ENCODE measurements at places on chromosomes 11 and 22.

DNA sequence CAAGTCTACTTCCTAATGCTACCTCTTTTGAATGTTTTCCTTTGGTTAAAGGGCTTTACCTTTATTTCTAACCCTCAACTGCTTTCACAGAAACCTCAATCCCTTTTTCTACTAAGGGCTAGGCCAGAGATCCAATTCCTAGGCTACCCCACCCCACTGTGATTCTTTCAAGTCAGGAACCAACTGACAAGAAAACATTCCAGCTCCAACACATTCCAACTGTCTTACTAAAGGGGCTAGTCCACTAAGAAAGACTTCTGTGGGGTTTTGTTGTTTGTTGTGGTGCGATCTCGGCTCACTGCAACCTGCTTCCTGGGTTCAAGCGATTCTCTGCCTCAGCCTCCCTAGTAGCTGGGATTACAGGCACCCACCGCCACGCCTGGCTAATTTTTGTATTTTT is 151.3 kb downstream of the APOL5 start:
- peak; percentile 8 for DNase-seq

GRCh38 chr22:35785181-35785923 is 67.7 kb downstream of the APOL5 start:
- DNase-seq: no peak

- DNase-seq: no peak
Observed at GRCh38 chr11:350723-351255, 18.5 kb upstream of the B4GALNT4 start.

DNA sequence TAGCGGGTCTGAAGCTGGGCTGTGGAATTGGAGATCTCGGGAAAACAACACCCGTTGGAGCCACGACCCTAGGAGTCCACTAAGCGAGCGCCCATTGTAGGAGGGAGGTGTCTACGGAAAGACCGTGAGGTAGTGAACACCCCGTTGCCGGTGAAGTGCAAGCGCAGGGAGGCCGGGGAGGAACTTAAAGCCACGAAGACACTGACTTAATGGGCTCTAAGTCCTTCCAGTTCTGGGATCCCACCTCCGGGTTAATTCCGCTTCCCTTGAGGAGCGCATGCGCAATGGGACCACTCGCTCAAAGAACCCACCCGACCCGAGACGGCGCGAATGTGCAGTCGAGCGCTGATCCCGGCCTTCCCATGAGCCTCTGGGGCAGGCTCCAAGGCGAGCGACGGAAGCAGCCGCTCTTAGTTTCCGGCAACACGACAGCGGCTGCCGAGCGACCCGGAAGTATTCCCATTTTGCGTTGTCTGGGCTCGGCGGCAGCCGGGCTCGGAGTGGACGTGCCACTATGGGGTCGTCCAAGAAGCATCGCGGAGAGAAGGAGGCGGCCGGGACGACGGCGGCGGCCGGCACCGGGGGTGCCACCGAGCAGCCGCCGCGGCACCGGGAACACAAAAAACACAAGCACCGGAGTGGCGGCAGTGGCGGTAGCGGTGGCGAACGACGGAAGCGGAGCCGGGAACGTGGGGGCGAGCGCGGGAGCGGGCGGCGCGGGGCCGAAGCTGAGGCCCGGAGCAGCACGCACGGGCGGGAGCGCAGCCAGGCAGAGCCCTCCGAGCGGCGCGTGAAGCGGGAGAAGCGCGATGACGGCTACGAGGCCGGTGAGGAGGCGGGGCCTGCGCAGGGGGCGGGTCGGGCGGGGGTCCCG is at the start of gene SART1:
TSS of gene SART1 (plus strand) at position 468 of the 874 bp plus-strand sequence. CDS start at position 515, 47 bp downstream.
- DNase-seq: peak; percentile 97

- DNase-seq: peak; percentile 39
Observed at GRCh38 chr22:27207907-27208306, 550.5 kb downstream of the MIAT start.

GRCh38 chr11:58629857-58630256 is 7.4 kb downstream of the CNTF start:
- peak; percentile 71 for DNase-seq

GRCh38 chr22:28379951-28380350 is 299.7 kb downstream of the TTC28 start:
- no peak for DNase-seq

DNA sequence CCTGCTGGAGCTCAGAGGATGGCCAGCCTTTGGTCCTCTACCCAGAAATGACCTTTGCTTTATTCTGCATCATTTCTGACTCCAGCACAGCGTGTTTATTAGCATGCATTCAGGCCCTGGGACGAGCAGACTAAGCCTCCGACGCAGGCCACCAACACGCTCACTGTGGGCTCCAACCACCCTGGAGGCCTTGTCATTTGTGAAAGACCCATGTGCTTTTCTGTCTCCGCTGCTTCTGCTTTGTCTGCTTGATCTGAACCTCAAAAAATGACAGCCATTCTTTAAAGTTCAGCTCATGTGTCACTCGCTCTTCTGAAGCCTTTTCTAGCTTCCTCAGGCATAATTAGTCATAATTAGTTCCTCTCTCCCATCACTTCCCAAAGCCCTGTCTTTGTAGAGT is 109.1 kb upstream of the TIMP3 start:
- no peak for DNase-seq

DNA sequence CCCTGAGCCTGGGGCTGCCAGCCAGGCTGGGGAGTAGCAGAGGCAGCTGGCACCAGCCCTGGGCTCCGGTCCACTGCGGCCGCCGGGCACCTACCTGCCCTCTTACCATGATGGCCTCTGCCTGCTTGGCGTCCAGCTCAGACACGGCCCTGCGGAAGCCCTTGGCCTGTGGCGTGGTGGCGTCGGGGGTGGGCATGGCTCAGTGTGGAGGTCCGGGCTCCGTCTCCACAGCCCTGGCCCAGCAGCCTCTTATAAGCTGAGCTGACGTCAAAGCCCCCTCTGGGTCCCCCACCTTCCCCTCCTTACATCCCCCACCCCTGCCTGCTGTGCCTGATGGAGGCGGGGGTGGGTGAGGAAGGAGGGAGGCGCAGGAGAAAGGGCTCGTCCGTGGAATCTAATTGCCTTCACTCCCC is at the start of gene TH:
TSS of gene TH (minus strand) at position 225 of the 413 bp plus-strand sequence. CDS start at position 196, 29 bp downstream.
- DNase-seq: no peak

GRCh38 chr11:2275334-2276279 is 5.2 kb upstream of the ASCL2 start:
- no peak for DNase-seq

GRCh38 chr11:123135863-123136446 is 59.1 kb downstream of the CLMP start:
- no peak for DNase-seq

- DNase-seq: no peak
Observed at GRCh38 chr11:83990160-83990733, 704.1 kb upstream of the CCDC90B start.

GRCh38 chr11:128239306-128239705 is 348.1 kb downstream of the ETS1 start:
- DNase-seq: no peak

DNA sequence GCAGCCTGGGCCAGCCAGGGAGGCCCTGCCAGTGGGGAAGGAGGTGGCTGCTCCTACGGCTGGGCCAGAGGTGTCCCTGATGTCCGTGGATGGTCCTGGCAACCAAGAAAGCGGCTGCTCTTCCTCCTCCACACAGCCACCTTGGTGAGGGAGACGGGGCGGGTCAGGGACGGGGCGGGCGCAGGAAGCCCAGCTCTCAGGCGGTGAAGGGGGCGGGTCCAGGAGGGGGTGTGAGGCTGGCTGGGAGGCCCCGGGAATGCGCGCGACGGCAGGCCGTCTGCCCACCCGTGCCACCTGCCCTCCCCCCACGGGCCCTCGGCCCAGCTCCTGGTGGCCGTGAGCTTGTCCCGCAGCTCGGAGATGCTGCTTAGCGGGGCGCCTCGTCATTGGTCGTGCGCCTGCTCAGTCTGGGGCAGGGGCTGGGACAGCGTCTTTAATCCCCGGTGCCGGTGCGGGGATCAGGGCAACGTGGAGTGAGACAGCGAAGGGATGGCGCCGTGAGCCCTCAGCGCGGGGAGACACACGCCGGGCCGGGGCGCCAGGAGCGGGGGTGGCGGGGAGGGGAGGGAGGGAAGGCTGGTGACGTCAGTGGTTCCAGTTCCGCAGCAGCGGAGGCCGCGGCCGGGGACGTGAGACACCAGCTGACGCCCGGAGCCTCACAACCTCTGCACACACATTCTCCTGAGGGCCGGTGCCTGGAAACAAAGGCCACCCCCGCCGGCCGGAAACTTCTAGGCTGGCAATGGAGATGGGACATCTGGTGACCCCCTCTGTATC is 6.7 kb upstream of the BRSK2 start:
- peak; percentile 79 for DNase-seq

- no peak for DNase-seq
Observed at GRCh38 chr22:37498289-37498909, 12.2 kb upstream of the MFNG start.

DNA sequence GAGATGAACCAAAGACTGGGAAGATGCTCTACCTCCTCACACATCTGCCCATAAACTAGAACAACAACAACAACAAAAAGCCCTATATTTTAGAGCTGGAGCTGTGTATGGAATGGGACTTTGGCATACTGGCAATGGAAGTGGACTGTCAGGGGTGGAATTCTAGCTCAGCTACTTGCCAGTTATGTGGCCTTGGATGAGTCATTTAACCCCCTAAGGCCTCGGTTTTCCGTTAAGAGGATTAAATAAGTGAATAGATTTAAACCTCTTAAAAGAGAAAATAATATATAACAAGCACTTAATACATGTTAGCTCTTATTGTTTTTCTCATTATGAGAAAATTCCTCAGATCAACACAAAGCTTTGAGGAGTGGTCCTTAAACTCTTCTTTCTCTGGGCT is 195.0 kb downstream of the KIF18A start:
- DNase-seq: peak; percentile 36

GRCh38 chr11:11806586-11806985 is 35.2 kb upstream of the USP47 start:
- DNase-seq: no peak

- DNase-seq: peak; percentile 32
Observed at GRCh38 chr11:10481560-10482349, 26.7 kb downstream of the AMPD3 start.

DNA sequence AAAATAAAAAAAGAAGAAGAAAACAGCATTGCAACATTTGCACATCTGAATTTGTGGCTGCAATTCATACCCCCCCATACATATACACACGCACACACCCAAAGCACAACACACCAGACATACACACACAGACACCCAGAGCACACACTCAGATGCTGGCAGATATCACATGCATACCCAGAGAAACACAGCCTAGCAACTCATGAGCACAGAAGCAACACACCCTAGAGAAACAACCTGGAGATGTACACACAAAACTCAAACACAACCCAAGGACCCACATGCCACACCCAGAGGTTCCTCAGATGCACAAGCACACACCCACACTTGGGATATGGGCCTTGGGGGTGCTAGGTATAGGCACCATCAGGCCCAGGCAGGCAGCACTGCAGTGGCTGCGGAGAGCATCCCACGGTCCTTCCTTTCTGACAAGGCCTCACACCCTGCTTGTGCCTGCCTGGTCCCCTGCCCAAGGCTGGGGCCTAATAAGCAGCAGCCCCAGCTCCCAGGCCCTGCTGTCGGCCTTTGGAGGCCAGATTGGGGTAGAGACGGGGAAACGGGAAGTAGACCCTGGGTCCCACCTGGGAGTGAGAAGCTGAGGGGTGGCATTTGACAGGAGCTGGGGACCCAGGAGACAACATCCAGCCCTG is 3.1 kb downstream of the CST6 start:
- no peak for DNase-seq

- peak; percentile 22 for DNase-seq
Observed at GRCh38 chr11:129992161-129992944, 10.3 kb downstream of the PRDM10 start.

DNA sequence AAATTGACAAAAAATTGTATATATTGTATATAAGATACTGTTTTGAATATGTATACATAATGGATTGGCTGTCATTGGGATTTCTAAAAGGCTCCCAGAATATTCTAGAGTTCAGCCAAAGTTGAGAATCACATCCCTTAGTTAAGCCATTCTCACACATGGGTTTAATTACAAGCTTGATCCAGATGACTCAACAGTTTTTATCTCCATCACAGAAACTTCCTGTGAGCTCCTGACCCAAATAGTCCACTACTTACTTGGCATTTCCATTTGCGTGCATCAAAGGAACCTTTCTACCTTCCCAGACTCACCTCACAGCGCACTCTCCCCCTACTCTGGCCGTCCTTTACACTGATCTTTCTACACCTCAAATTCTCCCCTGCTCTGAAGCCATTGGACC is 184.8 kb upstream of the ARHGAP20 start:
- peak; percentile 80 for DNase-seq

DNA sequence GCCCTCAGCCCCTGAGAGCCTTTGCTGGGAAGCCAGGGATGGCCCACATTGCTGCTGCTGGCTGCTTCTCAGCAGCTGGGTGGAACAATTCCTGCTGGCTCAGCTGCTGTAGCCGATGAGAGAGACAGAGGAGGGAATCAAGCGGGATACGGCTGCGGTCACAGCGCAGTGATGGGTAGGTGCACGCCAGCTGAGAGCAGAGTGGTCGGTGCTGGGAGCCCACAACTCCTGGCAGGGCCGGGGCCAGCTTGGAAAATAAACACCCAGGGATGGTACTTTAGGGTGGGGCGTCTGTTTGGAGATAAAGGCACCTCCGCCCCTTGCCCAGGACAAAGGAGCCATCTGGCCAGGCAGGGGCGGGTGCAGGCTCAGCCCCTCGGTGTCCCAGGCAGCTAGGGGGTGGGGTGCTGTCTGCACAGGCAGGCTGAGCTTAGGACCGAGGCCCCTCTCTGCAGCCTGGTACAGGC is 480.5 kb downstream of the MIAT start:
- no peak for DNase-seq

DNA sequence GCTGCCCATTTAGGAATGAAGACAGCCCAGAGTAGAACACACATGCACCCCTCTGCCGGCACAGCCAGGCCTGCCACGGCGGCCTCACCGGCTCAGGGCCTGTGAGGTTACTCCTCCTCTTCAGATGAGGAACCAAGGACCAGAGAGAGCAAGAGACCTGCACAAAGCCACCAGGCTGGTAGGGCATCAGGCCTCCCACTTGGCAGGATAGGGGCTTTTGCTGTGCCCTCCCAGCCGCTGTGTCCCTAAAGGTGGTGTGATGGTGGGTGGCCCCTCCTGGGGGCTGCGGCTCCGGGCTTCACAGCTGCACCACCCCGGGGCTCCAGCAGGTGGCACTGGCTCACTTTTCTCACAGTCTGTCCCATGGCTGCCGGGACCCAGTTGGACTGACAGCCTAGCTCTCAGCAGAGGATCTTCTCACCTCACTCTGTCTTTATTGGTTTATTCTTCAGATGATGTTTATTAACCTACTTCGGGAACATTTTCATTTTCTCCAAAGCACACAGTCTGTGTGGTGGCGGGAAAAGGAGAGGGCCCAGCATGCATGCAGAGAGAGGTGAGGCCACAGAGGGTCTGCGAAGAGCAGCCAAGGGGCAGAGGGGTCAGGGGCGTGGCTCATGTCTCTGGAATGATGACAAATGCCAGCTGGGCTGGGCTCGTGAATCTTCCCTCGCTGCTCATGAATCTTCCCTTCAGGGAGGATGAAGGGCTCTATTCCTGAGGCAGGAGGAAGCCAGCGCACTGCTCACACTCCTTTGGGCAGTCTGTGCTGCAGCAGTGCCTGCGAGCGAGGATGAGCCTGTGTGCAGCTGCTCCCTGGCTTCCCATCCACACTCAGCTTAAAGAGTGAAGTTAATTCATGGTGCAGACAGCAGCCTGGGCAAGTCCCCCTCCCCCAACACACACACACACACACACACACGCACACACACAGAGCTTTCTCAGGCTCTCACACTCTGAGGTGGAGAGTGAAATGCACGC is 101.1 kb upstream of the PITPNB start:
- peak; percentile 60 for DNase-seq

All from IMR-90 (cell line).